ENCODE measurements at places on chromosomes 7 and 10.
A peak's percentile ranks its signal among the peaks of the same experiment; 100 is the strongest.

DNA sequence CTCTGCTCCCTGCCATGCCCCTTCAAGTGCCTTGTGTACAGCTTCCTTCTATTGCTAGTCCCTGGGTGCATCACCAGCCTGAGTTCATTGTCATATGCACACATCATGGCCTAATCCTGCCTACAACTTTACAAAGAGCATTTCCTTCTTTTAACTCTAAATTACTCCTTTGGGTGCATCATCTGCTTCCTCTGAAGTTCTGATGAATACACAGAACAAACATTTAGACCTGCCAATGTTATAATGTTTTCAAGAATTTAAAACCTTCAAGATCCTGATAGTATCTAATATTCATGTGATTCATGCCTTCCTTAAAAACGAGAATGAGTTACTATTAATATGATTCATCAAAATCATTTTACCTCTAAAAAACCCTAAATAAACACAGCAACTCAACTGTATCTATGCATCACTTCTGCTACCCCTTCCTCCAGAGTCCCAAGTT is 357.1 kb downstream of the MAGI2 start:
- no peak for DNase-seq

DNA sequence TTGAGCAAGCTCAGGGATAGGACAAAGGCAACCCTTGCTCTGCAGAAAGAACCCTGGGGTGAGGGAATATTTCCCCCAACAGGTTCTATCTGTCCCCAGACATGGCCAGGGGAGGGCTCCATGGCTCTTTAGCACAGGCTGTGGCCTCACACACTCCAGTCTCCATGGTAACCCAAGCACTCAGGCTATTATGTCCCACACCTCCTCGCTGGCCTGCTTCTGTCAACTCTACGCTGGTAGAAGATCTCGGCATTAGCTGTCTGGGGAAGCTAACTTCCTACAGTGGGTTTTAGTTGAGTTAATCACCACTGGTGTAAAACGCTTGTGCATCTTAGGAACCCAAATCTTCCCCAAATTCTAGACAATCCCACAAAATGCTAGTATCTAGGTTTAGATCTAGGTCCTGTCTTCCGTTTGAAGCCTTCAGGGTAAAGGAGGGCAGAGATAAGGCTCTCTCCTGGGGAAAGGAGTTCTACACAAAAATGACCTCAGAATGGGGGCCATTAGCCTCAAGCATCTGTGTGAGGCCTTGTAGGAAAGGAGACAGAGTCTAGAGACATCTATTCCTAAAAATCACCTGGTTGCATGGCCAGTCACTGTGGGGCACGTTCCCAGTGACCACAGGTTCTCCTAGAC is 36.7 kb upstream of the SLIT1 start:
- DNase-seq, result no peak

DNA sequence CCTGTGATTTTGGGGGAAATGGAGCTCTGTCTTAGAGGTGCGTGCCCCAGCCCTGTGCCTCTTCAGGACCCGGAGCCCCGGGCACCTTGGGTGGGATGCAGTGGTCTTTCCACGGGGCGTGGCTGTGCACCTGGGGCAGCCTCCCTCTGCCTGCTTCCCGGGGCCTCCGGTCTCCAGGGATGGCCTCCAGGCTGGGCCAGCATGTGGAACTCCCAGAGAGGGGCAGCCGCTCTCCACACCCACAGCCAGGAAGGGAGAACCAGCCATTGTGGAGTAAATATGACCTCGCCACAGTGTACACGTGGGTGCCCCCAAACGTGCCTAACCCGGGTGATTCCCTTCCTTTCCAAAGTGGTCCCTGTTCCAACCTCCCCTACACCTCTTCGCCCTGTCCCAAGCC is 52.6 kb downstream of the JAKMIP3 start:
- DNase-seq, result no peak

- no peak for DNase-seq
These were observed 303.0 kb upstream of the DKK1 start for GRCh38 chr10:52011118-52011517.

DNA sequence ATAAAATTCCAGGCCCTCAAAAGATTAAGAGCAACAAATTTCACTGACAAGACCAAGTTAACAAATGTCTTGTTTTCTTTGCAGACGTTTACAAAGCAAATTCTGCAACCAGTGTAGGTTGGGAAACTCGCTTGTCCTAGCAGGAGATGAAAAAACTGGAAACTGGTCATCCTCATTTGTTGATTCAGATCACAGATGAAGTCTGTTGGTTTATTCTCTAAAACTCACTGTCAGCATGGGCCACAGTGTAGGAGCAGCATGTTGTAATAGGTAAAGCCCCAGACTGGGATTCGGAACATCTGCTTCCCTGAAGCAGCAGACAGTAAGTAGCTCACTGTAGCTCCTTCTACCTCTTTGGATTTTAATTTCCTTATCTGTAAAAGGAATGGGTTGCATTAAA is 31.5 kb downstream of the PANK1 start:
- DNase-seq, result no peak

- DNase-seq, result peak; percentile 3
These were observed 69.1 kb downstream of the MEST start for GRCh38 chr7:130560972-130561371.
